ENCODE measurements at places on chromosomes 2 and 18. TPM values are rescaled to one million over a fixed set of nuclear protein-coding genes. Genes with fewer than 3 reads are reported as not detected.

The EFR3B gene
- 22.9 TPM for total RNA-seq

The AGBL5 gene
- total RNA-seq = 17.3 TPM

The FZD7 gene
- total RNA-seq = 19.0 TPM

The EGR4 gene
- not detected for total RNA-seq

The CNTNAP5 gene
- 22.0 TPM for total RNA-seq

DNA sequence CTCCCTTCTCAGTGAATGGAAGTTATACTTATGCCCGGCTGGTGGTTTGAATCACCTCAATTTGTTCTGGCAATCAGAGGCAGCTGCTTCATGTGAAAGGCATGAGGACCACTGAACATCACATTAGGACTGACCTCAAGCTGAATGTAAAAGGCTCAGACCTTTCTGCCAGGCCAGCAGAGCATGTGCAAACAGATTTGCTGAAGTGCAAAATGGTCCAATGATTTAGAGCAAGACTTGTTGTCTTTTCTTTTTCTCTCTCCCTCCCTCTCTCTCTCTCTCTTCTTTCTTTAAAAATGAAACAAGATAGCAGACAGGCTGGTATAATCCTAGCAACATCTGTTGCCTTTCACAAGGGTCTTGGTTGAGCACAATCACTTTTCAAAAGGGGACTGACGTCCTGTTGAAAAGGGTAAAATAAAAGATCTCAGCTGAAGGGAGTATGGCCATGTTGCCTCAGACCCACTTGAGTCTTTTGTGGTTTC is 13.3 kb upstream of the CDH7 start:
- H3K36me3 ChIP-seq = no peaks in the 10 kb centered on the region
- H3K27ac ChIP-seq = peak overlapping the region; percentile 93
- H3K27me3 ChIP-seq = no peaks in the 10 kb centered on the region
- no peak for DNase-seq
- H3K4me1 ChIP-seq = peaks cover 11% of the 10 kb centered on the region
- H3K4me3 ChIP-seq = peak overlapping the region; percentile 28

DNA sequence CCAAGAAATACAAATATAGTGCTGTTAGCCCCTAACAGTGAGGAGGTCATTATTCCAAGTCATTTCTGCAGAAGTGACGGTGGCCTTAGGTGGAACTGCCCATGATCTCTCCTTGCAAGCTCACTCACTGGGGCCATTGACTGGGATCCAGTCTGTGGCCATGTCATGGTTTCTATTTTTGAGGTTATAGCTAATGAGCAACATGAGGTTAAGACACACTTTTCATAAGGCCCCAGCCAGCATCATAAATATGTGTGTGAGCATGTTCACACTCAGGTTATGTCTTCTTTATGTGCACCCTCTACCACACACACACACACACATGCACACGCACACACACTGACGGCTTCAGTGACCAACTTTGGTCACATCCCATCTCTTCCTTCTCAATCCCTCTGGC is 484 bp downstream of the AFF3 start:
- no peak overlapping the region for H3K4me3 ChIP-seq
- H3K36me3 ChIP-seq = peaks cover 13% of the 10 kb centered on the region
- peaks cover 4% of the 10 kb centered on the region for H3K4me1 ChIP-seq
- no peak overlapping the region for H3K27ac ChIP-seq
- peaks cover 2% of the 10 kb centered on the region for H3K27me3 ChIP-seq
- DNase-seq = no peak

DNA sequence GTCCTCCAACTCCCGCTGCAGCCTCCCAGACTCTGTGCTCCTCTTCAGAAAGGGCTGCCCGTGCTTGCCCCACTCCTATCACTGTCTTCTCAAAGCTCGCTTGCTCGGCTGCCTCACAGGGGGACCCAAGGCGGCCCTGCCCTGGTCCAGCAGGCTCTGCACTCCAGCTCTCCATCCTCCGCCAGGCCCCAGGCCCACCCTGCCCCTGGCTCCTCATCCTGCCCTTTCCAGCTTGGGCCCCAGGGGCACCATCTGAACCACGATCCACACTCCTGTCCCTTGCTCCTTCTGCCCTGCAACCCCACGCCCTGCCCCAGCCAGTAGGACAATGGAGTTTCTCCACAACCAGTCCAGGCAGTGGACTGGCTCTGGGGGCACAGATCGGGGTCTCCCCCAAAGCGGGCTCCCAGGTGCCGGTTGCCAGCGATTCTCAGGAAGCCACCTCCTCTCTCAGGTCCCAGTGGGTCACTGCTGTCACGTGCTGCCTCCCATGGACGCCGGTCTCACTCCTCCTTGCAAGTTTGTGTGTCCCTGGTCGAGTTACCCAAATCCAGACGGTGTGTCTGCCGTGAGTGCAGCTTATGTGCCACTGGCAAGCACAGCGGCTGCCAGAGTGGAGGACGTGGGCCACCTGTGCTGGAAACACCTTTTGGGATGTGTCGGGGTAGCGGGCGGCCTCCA is 238.5 kb downstream of the HDAC4 start:
- H3K4me1 ChIP-seq = peaks cover 2% of the 10 kb centered on the region
- peaks cover 9% of the 10 kb centered on the region for H3K36me3 ChIP-seq
- H3K27me3 ChIP-seq = peaks cover 17% of the 10 kb centered on the region
- H3K4me3 ChIP-seq = no peak overlapping the region
- peak; percentile 9 for DNase-seq

DNA sequence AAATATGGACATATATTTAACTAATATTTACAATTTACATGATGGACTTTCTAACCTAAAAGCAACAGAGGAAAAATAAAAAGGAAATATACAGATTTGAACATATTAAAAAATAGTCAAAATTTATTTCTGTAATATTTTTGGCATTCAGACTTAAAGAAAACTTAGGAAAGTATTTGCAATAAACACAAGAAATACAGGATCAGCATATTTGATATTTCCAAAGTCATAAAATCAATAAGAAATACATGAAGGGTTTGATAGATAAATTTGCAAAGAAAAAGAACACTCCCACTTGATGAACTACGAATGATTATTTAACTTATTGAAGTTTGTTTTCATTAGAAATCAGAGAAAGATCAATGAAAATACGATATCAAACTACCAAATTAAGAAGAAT is 48.6 kb upstream of the CD302 start:
- no peaks in the 10 kb centered on the region for H3K36me3 ChIP-seq
- no peak for DNase-seq
- H3K4me1 ChIP-seq = no peaks in the 10 kb centered on the region
- no peaks in the 10 kb centered on the region for H3K27me3 ChIP-seq

- H3K4me1 ChIP-seq = no peaks in the 10 kb centered on the region
- H3K36me3 ChIP-seq = peaks cover 5% of the 10 kb centered on the region
- H3K27ac ChIP-seq = no peak overlapping the region
- DNase-seq = no peak
Measured at GRCh38 chr2:36296798-36297197, 58.8 kb upstream of the CRIM1 start.

GRCh38 chr2:187107001-187107400 is 258.0 kb upstream of the ZSWIM2 start:
- DNase-seq = no peak
- no peaks in the 10 kb centered on the region for H3K4me1 ChIP-seq
- no peaks in the 10 kb centered on the region for H3K36me3 ChIP-seq
- no peak overlapping the region for H3K4me3 ChIP-seq
- no peaks in the 10 kb centered on the region for H3K27me3 ChIP-seq

DNA sequence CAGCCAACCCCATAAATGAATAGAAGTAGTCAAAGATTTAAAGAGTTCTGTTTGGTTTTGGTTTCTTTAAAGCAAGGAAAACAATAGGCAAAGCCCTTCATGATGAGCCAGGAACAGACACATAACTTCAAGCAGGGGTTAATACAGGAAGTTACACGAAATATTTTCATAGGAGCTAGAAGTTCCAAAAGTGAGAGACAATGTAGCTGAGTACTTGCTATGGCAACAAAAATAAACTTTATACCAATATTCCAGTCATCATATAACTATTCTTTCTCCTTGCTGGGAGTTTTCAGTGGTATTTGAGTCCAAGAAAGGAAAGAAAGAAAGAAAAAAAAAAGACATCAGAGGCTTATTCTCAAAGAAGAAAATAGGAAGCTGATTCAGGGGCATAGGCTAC is 56.2 kb downstream of the COBLL1 start:
- no peak for DNase-seq
- no peaks in the 10 kb centered on the region for H3K36me3 ChIP-seq
- no peaks in the 10 kb centered on the region for H3K27me3 ChIP-seq
- H3K4me3 ChIP-seq = no peak overlapping the region
- no peak overlapping the region for H3K27ac ChIP-seq

DNA sequence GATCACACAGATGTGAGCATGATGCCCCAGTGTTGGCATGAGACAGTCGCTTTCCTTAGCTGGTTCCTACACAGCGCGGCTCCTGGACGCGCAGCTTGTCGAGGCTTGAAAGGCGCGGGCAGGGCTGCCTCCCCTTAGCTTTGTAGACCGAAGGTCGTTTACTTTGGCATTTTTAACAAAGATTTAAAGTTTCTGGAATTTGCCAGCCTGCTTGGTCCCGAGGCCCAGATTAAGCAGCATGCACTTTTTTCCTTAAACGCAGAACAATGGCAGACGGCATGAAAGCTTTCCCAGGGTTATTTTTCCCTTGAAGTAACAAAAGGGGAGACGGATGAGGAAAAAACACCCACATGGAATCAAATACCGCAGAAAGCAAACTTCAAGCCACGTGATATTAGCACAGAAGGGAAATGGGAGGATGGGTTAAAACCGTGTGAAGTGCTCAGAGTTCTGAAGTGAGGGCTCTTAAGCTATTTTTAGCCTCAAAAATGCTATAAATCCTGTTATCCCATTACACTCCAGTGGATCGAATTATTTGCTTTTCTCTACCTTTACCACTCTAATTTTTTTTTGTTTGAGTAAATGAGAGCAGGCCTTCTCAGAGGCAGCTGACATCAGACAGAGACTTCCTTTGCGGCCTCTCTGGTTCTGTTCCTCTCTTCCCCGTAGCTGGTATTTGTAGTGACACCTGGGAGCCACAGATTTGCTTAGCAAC is 55.7 kb downstream of the NPAS2 start:
- no peak overlapping the region for H3K4me3 ChIP-seq
- no peak for DNase-seq
- no peaks in the 10 kb centered on the region for H3K36me3 ChIP-seq
- H3K27me3 ChIP-seq = peaks cover 3% of the 10 kb centered on the region

DNA sequence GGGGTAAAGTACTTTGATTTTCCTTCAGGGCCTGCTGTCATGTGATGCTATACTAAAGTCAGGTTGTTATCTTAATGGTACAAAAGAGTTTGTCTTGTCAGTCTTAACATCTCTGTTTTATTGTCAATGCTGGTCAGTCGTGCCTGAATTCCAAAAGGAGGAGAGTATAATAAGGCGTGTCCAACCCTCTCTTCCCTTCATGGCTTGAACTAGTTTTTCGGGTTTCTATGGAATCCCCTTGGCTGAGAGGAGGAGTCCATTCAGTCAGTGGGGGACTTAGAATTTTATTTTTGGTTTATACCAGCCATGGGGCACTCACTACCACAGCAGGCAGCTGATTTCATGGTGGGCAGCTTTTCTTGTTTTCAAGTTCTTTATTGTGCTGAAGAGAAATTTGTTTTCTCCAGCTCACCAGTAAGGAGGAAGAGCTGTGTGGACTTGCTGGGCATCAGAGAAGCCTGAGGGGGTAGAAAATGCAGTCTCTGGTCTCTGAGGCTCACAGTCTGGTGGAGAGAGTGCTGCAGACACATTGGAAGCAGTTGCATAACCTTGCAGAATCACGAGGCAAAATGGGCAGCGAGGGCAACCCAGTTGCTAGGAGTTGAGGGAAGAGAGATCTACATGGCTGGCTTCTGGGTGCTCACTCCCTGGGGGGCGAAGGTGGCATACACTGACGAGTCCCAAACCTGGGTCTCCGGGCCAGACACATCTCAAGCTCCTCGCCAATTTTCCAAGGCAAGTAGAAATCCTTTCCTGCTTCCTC is 193.1 kb downstream of the ZBTB7C start:
- no peak for DNase-seq
- H3K4me1 ChIP-seq = peaks cover 12% of the 10 kb centered on the region
- peaks cover 7% of the 10 kb centered on the region for H3K27me3 ChIP-seq
- H3K4me3 ChIP-seq = no peak overlapping the region
- peaks cover 11% of the 10 kb centered on the region for H3K36me3 ChIP-seq

DNA sequence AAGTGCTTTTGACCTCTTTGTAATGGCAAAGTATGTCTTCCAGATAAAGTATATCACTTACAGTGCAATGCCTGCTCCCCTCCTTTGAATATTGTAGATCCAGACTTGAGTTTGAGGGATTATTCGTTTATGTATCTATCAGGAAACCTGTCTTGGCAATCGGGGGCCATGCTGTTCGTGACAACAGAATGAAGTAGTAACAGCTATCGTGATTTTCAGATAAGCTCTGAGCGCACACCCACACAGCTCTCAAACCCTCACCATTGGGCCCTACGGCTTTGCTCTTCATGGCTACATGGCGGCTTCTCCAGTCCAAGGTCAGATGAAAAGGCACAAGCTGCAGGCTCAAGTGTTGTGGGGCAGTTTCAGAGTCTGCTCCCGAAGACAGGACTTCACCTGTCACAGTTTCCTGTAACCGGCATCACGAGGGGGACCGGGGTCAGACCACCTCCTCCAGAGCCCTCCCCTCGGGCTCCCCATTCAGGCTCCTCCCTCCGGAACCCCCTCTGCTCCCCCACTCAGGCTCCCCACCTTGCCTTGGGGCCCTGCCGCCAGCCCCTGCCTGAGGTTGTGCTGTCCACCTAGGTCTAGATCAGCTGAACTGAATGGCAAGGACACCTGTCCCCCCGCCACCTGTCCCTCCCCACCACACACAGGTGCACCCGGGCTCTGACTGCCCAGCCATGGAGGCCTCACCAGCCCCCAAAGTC is 292.5 kb upstream of the SALL3 start:
- H3K4me3 ChIP-seq = no peak overlapping the region
- H3K27ac ChIP-seq = no peak overlapping the region
- no peak for DNase-seq
- H3K36me3 ChIP-seq = no peaks in the 10 kb centered on the region
- H3K4me1 ChIP-seq = peaks cover 2% of the 10 kb centered on the region

- H3K36me3 ChIP-seq = peaks cover 16% of the 10 kb centered on the region
- H3K27me3 ChIP-seq = peaks cover 1% of the 10 kb centered on the region
- H3K27ac ChIP-seq = no peak overlapping the region
Measured at GRCh38 chr2:132804051-132804450, 134.0 kb upstream of the LYPD1 start.

GRCh38 chr2:39408351-39409136 is 28.5 kb downstream of the MAP4K3 start:
- no peak overlapping the region for H3K27ac ChIP-seq
- H3K36me3 ChIP-seq = no peaks in the 10 kb centered on the region
- no peak for DNase-seq
- peaks cover 19% of the 10 kb centered on the region for H3K4me1 ChIP-seq
- H3K27me3 ChIP-seq = no peaks in the 10 kb centered on the region
